ENCODE measurements at places on chromosomes 12 and 14.

- DNase-seq = no peak
These were observed 37.1 kb downstream of the PPFIA2 start for GRCh38 chr12:81722004-81722403.

DNA sequence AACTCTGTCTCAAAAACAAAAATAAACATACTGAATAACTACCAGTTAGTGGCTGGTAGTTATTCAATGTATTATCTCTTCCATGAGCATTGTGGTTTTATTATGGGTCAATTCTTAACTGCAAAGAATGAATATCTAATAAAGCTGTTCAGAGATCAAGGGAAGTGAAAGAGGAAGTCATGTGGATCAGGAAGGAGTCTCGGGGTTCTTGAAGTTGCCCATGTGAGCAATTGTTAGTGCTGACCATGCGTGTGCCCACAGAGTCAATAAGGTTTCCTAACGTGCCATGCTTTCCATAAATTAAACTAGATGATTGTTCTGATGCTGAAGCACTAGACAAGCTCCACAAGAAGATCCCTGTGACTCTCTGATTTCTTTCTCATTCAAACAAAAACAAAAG lies 136.5 kb upstream of the CPSF6 start:
- no peak for DNase-seq

GRCh38 chr12:116941188-116941587 lies 30.4 kb downstream of the FBXW8 start:
- no peak for DNase-seq

DNA sequence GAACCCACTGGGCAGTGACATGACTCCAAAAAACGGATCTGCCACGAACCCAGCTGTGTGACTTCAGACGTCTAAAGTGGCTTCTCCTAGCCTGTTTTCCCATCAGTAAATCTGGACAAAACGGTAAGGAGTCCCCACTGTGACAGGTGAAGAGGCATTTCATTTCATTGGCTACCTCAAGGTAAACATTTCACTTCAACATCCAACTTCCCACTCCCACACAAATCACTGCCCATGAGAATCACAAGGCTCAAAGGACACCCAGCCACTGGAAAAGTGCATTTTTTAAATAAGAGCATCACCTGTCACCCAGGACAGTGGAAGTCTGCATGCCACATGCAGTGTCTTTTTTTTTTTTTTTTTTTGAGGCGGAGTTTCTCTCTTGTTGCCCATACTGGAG lies 27.9 kb downstream of the HSP90AA1 start:
- no peak for DNase-seq

DNA sequence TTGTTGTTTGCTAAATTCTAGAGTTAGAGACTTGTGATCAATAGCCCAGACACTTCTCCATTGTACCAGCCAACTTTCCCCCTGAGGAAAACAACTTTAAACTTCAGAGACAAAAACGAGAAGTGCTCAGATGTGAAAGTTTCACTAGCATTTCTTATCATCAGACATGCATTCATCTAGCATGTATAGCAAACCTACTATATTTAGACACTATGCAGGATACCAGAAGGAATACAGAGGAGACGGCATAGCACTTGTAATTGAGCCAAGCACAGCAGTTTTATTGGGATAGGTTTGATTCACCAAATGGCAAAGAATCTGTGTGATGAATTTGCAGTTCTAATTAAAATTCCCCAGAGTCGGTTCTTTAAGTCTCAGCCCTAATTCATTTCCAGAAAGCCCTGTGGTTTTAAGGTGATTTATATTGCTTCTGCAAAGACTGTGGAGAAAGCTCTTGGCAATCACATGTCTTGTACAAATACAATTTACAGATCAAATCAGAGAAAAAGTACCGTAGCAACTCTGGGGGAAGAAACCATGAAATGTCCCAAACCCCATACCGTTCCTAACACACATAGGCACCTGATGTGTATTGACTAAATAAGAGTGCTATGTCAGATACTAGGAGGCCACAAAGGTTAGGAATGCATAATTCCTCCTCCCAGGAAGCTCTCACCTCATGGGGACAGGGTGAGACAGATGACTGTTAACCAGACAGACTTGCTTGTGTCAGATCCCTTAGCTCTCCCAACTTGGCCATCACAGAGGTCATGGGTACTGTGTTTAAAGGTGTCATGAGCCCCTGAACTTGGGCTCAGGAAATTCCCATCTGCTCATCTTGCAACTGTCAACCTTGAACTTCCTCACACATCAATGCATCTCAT lies 69.6 kb upstream of the KRAS start:
- no peak for DNase-seq

GRCh38 chr14:26528415-26529182 lies 69.2 kb downstream of the NOVA1 start:
- DNase-seq = no peak

DNA sequence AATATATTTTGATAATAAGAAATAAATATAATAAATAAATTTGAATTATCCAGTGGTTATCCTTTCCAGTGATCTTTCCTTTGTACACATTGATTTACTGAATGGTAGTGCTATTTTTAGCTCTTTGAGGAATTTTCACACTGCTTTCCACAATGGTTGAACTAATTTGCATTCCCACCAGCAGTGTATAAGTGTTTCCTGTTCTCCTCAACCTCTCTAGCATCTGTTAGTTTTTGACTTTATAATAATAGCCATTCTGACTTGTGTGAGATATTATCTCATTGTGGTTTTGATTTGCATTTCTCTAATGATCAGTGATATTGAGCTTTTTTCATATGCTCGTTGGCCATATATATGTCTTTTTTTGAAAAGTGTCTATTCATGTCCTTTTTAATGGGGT lies 333.7 kb downstream of the RAD51B start:
- no peak for DNase-seq

All from pancreas (tissue), 10 donors.